ENCODE measurements at places on chromosomes 1 and 21. TPM values are rescaled to one million over a fixed set of nuclear protein-coding genes. Genes with fewer than 3 reads are reported as not detected.

TMEM52 gene
- not detected for total RNA-seq

NPHS2 gene
- total RNA-seq = not detected

TMEM59 gene
- 210 TPM for total RNA-seq

RCAN1 gene
- total RNA-seq = 8.2 TPM

GSTM4 gene
- 36.3 TPM for total RNA-seq

Measured in activated CD4-positive, alpha-beta T cell treated with anti-CD3 and anti-CD28 coated beads, Interleukin-2, amount 10 ng/mL, durations not matched to agents 7 days and 5 days (primary cell).